Stimulated activated CD4-positive, alpha-beta T cell treated with anti-CD3 and anti-CD28 coated beads, Interleukin-4, amount 100 ng/mL, for 48 hours (primary cell): ENCODE measurements at places on chromosomes 12 and 14.

DNA sequence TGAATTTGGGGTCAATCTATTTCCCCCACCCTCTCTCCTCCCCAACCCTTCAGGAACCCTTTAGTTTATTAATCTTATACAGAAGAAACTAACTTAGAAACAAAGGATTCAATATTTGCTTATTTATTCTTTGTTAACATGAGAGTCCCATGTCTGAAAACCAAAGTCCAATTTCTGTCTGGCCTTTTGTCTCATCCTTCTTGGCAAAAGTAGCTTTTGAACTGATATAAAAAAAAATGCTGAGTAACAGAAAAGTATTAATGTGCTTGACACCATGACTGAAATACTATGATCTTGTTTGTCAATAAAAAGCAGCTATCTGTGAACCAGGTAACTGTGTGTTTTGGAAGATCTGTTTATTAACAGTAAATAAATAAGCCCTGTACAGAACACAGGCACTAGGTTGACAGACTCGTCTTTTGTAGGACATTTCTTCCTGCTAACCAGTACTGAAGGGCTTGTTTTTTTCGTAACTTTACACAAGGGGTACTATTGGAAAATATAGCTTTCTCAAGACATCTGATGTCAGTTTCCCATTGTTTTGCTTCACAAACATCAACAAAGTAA lies 10.8 kb downstream of the PIGH start:
- no peak for DNase-seq

DNA sequence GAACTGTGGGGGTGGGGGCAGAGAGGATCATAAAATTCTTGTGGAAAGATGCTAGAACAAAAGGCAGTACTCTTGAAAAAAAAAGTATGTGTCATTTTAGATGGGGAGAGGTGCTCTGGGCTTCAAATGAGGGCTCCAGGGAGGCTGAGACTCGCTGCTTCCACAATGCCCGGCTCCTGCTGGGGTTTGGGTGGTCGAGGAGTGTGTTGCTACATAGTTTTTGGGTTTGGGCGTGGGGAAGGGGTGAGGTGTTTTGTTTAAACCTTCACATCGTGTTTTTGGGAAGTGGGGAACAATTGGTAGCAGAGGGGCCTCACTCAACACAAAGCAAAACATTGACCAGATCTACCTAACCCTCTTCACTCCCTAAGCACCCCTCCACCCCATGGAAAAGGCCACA lies 8.1 kb downstream of the ISCA2 start:
- no peak for DNase-seq

DNA sequence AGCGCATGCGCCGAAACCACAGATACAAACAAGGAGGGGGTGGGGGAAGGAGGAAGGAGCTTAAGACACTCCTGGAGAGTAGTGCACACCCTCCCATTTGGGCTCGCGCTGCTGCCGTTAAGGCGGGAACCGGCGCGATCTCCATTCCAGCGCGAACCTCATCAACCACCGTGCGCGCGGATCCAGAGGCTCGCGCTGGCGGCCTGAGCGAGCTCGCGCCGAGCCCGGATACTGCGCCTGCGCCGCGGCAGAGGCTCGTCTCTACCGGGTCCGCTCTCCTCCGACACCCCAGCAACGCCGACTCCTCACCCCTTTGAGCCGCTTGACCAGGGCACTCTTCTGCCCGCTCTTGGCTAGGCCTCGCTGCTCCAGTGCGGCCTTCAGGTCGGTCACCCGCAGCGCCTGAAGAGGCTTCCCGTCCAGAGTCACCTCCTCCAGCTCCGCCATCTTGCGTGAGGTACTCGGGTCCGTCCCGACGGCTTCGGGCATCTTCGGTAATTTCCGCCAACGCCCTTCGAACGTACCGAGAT lies at the start of gene ACIN1:
ACIN1 (minus strand) TSS at position 471 of the 530 bp plus-strand sequence; CDS start at position 447, 24 bp downstream.
- DNase-seq = peak; percentile 99

DNA sequence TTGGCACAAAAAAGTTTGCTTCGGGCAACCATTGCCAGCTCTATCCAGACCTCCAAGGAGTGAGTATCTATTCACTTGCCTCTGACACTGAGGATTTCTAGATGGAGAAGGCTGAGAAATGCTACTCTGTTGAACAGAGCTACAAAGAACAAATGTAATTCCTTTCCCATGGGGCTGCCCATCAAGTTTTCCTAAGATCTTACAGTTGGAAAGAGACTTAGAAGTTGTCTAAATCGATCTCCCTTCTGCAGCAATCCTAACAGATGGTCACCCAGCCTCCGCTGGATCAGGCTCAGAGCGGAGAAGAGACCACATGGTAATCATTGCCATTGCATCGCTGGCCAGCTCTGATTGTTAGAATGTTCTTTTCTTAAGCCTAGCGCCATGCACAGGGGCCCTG lies 110.1 kb upstream of the BCL2L14 start:
- no peak for DNase-seq

DNA sequence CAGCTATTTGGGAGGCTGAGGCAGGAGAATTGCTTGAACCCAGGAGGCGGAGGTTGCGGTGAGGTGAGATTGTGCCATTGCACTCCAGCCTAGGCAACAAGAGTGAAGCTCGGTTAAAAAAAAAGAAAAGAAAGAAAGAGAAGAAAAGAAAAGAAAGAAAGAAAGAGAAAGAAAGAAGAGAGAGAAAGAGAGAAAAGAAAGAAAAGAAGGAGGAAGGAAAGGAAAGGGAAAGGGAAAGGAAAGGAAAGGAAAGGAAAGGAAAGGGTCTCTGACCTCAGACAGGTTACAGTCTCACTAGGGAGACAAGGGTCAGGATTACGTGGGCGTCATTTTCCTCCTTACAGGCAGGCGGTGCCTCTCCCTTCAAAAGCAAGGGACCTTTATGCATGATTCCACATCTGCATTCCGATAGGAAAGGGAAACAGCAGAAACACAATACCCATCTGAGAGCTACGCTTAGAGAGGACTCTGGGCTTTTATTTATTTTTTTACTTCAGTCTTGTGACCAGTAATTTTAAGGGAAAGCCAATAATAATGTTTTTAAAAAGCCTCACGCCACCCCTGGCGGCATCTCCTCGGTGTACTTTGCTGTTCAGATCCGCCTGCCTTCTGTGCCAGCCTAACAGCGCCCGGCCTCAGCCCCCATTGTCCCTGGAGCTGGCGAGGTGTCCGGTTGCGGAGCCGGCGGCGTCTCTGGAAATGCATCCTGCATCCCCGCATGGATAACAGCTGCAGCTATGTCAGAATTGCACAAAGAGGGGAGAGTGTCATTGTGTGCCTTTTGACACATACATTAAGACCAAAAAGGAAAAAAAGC lies 945 bp upstream of the HIP1R start:
- no peak for DNase-seq

DNA sequence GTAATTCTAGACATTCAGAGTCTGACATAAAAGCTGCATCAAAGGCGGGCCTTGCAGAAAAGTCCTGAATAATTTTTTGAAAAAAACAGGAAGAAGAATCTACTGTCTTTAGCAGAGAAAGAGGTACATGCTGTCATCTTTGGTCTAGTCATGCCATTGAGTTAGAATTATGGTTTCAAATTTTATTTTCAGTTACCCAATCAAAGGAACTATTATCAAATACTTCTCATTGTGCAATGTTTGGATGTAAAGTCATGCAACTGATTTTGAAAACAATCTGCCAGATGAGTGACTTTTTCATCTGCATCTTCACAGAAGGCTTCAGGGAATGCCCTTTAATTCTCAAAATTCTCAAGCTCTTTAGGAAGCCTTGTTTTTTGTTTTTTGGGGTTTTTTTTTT lies 803.5 kb downstream of the FLRT2 start:
- DNase-seq = no peak

GRCh38 chr14:21024585-21025370 lies at the start of gene NDRG2:
Gene NDRG2, minus strand, starts transcription at chr14:21025061. Its CDS starts 1,746 bp downstream, at chr14:21023315.
- DNase-seq = peak; percentile 56

GRCh38 chr12:13307143-13307816 lies 110.8 kb downstream of the EMP1 start:
- no peak for DNase-seq

DNA sequence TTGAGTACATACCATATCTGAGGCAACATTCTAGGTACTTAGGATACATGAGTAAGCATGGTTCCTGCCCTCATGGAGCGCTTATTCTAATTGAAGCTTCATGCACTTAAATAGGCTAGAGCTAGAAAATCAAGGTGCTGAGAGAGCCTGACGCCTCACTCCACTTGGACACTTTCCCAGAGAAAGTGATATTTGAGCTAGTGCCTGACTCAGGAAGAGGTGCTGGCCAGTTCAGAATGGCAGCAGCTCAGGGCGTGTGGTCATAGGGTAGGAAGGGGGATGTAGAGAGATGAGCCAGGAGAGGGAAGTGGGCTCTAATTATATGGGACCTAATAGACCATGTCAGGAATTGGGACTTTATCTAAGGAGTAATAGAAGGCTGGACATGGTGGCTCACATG lies 33.3 kb downstream of the TULP3 start:
- no peak for DNase-seq

DNA sequence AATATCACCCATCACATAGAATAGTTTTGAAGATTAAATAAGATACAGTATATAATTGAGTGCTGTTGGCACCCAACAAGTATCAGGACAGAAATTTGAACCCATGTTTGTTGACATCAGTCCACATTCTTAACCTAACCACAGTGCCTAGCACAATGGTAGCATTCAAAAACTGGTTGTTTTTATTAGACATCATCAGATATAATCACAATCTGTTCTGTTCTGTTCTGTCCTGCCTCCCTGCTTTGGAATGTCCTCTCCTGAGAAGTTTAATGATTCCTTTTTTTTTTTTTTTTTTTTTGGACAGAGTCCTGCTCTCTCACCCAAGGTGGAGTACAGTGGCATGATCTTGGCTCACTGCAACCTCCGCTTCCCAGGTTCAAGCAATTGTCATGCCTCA lies 476.6 kb downstream of the RMST start:
- no peak for DNase-seq

- no peak for DNase-seq
Observed at GRCh38 chr14:48703728-48704467, 882.3 kb downstream of the RPS29 start.

- no peak for DNase-seq
Observed at GRCh38 chr12:9880532-9881078, 684 bp upstream of the KLRF2 start.

GRCh38 chr12:98544751-98545150 lies 29.4 kb downstream of the TMPO start:
- DNase-seq = no peak

DNA sequence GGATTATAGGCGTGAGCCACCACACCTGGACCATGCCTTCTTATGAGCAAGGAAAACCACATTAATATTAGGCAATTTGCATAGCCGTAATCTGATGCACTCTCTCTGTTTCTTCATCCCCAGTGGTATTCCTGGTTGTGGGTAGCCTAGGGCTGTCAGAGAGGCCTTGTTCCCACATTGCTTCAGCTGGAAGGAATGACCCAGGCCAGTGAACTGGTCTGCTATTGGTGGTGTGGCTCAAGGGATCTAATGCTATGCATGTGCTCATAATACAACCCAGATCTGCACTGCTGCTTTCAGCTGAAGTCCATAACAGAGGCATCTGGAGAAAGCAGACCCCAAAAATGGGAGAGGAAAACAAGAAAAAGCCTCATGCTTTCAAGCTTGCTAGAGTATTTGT lies 33.1 kb upstream of the G2E3 start:
- DNase-seq = no peak

DNA sequence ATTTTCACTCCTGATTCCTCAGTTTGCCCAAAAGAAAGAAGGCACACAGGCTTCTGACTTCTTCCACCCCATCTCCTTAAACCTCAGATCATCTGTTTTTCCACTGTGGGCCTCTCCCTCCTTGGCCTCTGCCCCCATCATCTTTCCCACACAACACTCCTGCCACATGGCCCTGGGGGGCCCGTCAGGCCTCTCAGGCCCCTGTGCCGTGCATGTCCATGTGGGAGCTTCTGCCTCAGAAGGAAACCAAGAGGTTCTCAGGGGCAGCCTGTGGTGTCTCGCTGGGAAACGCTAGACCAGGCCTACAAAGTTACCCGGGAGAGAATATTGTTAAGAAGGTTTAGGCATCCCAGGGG lies 8.0 kb downstream of the KLHL33 start:
- DNase-seq = no peak

DNA sequence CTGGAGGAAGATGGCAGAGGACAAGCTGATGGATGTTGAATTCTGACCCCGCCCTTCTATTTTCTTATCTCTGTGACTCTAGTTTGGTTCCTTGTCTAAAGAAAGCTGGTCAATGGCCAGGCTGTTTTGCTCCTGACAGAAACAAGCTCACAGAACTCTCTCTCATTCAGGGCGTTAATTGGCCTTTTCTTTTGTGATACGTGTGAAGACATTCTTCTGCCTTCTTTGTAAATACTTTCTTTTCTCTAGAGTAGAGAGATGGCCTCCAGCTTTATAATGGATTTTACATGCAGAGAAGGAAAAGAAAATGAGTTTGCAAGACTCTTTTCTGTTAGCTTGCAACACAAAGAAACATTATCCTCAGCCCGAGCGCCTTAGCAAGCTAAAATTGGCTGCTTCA lies 492.2 kb upstream of the CCDC196 start:
- no peak for DNase-seq

- no peak for DNase-seq
Observed at GRCh38 chr14:60420050-60420449, 65.8 kb downstream of the C14orf39 start.

GRCh38 chr12:109518820-109519665 lies 41.6 kb downstream of the UBE3B start:
- peak; percentile 44 for DNase-seq

DNA sequence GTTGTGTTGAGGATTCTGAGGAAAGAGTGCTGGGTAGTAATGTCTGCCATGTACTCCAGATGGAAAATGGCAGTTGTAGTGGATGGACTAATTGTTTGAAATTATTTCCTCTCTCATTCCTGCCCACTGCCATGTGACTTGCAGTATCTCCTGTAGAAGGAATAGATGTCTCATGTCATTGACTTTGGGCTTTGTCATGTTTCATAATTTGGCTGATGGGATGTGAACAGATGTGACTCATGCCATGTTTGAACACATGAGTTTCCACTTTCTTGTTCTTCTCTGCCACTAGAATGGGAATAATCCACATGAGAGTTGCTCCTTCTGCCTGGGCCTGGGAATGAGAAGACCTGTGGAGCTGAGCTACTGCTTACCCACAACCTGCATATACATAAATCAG lies 2.4 kb upstream of the CALCOCO1 start:
- DNase-seq = no peak

GRCh38 chr12:55996201-55996714 lies 818 bp upstream of the SUOX start:
- DNase-seq = peak; percentile 32

DNA sequence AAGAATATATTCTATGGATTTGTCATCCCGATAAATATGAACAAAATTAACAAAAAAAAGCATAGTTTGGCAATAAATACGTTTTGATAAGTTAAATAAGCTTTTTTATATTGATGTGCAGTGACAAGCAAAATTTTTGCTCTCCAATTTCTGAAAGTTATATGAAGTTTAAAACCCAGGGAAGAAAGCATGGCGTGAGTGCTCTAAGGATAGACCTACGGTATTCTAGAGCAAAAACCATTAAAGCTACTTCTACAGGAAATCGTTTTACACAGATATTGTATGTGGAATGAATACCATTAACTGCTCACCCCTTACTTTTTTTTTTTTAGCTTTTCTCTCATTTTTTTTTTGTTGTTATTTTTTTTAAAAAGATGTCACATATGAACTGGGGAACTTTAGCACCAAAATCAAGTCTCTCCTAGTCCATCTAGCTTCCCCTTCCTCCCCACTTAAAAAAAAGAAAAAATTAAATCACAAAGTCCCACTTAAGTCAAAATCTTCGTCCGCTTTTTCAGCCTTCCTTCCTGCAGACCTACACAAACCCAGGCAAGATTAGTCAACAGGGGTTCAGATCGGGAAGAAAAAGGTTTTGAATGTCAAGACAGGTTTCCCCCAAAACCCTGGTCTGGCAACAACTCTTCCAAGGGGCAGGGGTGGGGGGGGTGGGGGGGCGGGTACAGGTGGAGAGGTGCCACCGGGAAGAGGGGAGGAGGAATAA lies 4.4 kb downstream of the ZFP36L1 start:
- DNase-seq = no peak
